ENCODE measurements at places on chromosomes 11 and 22. TPM values are rescaled to one million over a fixed set of nuclear protein-coding genes. Genes with fewer than 3 reads are reported as not detected.

- no peak for DNase-seq
These were observed 44.7 kb downstream of the DNAJC24 start for GRCh38 chr11:31414338-31414737.

- no peak for DNase-seq
These were observed 943.9 kb downstream of the OPCML start for GRCh38 chr11:132588366-132588765.

GRCh38 chr22:36808721-36809344 is 8.0 kb downstream of the PVALB start:
- DNase-seq: no peak

APLP2 gene
- 125 TPM for total RNA-seq

DNA sequence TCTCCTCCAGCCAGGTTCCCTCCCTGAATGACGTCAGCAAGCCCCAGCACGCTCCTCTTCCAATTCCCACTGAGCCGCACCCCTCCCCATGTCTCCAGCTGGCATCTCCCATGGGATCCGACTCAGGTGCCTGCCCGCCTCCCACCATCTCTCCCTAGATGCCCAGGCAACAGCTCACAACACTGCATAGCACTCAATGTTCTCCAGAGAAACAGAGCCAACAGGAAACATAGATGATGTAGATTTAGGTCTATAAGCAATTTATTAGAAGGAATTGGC is 532.3 kb downstream of the BRD1 start:
- DNase-seq: peak; percentile 61

Data from lower leg skin (tissue), 4 donors.